ENCODE measurements at places on chromosomes 4 and X. TPM values are rescaled to one million over a fixed set of nuclear protein-coding genes. Genes with fewer than 3 reads are reported as not detected.

- H3K36me3 ChIP-seq = no peaks in the 10 kb centered on the region
- DNase-seq = no peak
- H3K27me3 ChIP-seq = no peaks in the 10 kb centered on the region
- peak overlapping the region; percentile 57 for H3K27ac ChIP-seq
These were observed 136.7 kb upstream of the C1QTNF7 start for GRCh38 chr4:15291122-15291521.

DNA sequence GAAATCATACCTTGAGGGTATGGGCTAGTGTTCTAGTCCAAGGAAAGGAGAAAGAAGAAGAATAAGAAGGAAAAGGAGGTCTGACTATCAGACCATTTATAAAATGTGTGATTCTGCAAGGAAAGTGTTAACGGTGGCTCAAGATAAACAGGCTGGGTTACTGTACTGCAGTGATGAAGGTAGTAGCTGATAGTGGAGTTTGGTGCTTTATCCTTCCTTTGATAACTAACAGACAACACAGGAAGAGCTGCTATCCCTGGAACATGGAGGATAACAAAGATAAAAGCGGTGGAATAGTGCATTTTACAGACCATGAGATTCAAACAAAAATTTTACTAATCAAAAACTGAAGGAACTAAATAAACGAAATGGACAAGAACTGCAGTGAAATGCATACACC, 2.6 kb downstream of the UNC5C start:
- H3K27ac ChIP-seq = no peak overlapping the region
- H3K4me1 ChIP-seq = no peaks in the 10 kb centered on the region
- no peaks in the 10 kb centered on the region for H3K27me3 ChIP-seq

Gene NXF2B
- total RNA-seq = not detected

DNA sequence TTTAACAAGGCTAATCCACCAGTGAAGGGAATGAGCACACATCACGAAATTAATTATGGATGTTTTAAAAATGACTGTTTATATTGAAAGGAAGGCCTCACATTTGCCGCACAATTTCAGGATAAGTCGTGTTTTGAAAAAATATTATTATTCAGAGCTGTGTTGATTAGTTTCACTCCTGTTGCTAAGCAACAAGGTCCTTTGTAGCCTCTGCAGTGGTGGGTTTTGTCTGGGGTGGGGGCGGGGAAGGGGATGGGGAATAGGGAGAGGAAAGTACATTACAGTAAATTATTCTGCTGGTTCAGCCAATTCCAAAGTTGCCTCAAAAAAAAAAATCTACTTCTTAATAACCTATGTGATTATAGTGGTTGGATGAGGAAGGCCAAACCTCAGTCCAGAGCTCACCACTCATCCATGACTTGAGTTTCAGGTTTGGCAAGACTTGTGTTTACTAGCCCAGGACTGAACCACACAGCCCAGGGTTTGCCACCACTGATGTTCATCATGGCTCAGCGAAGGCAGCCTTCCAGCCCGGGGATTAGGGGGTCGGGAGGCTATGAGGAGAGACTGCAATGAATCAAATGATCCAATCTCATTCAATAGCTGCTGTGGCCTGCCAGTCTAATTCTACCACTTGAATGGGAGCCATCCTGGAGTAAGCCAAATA, 162.5 kb upstream of the ATP6AP2 start:
- no peak for DNase-seq
- no peaks in the 10 kb centered on the region for H3K36me3 ChIP-seq

DNA sequence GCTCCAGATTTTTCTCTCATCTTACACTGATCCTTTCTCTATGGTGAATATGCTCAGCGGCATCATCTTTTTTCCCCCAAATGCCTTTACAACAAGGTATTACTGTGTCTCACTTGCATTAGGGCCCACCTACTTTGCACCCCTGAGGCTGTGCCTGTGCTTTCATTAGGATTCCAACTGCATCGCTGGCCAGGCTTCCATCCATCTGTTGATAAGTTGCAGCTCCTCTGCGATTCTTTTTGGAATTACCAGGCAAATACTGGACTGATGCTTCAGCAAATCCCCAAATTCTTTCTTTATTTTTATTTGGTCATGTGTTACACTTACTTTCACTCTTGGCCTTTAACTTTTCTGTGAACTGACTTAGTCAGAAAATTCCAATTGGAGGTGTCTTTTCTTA, 77.3 kb downstream of the AFF2 start:
- no peak overlapping the region for H3K27ac ChIP-seq
- no peaks in the 10 kb centered on the region for H3K4me1 ChIP-seq
- H3K27me3 ChIP-seq = no peaks in the 10 kb centered on the region
- no peak overlapping the region for H3K4me3 ChIP-seq
- no peak for DNase-seq

DNA sequence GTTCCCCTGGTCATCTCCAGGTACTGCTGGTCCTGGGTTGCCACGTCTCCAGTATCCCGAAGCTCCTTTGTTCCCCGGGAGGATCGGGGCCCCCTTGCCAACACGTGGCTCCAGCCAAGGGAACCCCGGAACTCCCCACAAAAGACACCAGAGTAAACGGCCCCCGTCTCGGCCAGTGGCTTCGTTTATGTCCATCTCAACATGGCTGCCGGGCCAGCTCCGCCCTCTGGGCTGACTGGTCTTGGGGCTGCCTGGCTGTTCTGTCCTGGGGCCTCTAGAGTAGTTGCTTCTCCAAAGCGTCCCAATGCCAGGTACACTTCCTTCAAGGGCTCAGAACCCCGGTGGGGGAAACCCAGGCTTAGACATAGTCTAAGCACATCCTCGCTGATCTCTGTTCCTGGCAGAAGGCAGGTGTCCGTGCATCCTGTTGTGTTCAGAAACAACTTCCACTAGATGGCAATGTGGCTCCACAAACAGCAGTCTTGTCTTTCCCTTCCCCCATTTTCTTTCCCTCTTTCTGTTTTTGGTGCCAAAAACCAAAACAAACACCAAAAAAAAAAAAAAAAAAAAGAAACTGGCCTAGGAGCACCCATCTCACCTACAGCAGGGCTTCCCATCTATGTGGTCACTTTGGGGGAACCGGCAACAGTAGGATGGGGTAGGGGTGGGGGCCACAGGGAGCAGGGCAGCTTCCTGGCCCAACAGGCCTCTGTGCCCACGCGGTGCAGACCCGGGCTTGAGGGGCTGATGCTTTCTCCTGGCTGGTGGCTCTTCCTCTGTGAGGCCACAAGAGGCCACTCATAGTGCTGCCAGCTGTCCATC, 35.3 kb downstream of the NBDY start:
- no peak overlapping the region for H3K27ac ChIP-seq
- H3K4me3 ChIP-seq = peak overlapping the region; percentile 33
- DNase-seq = peak; percentile 80
- H3K27me3 ChIP-seq = no peaks in the 10 kb centered on the region
- H3K4me1 ChIP-seq = no peaks in the 10 kb centered on the region

DNA sequence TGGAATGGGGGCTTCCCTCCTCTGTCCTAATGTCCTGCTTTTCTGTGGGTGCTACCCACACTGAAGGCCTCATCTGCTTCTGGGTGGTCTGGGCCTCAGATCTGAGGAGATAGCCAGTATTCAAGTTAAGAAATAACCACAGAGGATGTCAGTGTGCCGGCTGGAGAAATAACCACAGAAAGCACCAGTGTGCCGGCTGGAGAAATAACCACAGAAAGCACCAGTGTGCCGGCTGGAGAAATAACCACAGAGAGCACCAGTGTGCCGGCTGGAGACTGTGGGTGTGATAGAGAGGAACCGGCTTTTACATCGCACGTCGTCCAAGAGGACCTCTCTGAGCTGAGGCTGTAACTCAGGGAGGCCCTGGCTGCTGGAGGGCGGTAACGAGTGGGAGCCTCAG, 65.7 kb upstream of the PSAPL1 start:
- no peaks in the 10 kb centered on the region for H3K36me3 ChIP-seq
- H3K27me3 ChIP-seq = no peaks in the 10 kb centered on the region
- H3K4me3 ChIP-seq = no peak overlapping the region
- DNase-seq = no peak
- no peaks in the 10 kb centered on the region for H3K4me1 ChIP-seq

Gene ANKRD50
- 27.4 TPM for total RNA-seq

GRCh38 chrX:30973784-30974427, 84.9 kb upstream of the TAB3 start:
- no peaks in the 10 kb centered on the region for H3K36me3 ChIP-seq
- no peak overlapping the region for H3K4me3 ChIP-seq
- no peaks in the 10 kb centered on the region for H3K4me1 ChIP-seq
- H3K27ac ChIP-seq = no peak overlapping the region

GRCh38 chr4:146059151-146059550, 116.4 kb upstream of the LSM6 start:
- H3K4me3 ChIP-seq = no peak overlapping the region
- peaks cover 1% of the 10 kb centered on the region for H3K4me1 ChIP-seq
- no peak overlapping the region for H3K27ac ChIP-seq
- no peaks in the 10 kb centered on the region for H3K36me3 ChIP-seq
- DNase-seq = no peak

DNA sequence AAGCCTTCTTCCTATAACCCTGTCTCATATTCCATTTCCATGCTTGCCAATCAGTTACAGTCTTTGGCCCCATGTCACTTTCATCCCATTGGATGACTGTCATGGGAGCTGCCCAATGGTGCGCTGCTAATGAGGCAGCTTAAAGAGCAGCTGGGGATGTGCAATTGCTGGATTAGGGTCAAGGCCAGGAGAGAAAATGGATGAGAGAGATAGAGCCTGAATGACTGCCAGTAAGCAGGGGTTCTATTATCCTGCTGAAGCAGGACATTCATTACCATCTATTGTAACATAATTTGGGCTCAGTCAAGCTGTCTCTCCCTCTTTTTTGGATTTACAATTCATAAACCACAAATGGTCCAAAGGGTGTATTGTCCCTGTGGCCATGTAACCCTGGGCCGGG, 909.0 kb downstream of the CENPC start:
- H3K4me3 ChIP-seq = no peak overlapping the region
- no peaks in the 10 kb centered on the region for H3K36me3 ChIP-seq
- H3K27ac ChIP-seq = no peak overlapping the region
- no peaks in the 10 kb centered on the region for H3K27me3 ChIP-seq
- H3K4me1 ChIP-seq = no peaks in the 10 kb centered on the region

Gene ARSD
- total RNA-seq = 23.3 TPM

- H3K27ac ChIP-seq = no peak overlapping the region
- H3K4me1 ChIP-seq = no peaks in the 10 kb centered on the region
- no peak for DNase-seq
- H3K4me3 ChIP-seq = no peak overlapping the region
These were observed 169.9 kb downstream of the ZNF330 start for GRCh38 chr4:141390571-141390970.

DNA sequence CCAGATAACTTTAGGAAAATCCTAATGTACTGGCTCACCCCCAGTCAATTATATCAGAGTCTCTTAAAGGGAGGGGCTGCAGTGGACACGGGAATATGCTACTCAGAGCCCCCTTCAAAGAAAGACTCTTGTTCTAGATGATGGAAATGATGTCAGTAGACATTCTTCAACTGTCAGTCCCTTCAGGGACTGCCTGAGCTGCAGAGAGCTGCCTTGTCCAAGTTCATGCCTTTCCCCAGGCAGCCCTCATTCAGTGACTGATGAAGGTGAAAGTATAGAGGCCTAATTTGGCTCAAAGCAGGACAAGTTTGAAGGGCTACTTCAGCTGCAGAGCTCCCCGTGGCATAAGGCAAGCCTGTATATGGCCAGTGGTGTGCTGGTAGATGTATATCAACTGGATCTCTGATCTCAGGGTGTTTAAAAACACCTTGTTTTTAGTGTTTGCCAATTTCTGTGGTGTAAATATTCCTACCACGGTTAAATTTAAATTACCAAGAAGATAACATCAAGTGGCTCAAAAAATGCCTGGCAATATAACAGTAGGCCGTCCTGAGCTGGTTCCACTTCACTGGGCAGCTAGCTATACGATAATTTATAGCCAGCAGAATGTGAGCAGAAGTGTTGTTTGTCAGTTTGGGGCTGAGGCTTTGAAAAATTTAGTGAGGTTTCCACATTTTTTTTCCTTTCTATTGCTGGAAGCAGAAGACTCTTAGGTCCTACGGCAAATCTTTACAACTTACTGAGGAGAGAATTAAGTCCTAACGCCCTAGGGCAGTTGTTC, 748.8 kb upstream of the FTHL17 start:
- H3K4me3 ChIP-seq = no peak overlapping the region
- no peaks in the 10 kb centered on the region for H3K27me3 ChIP-seq
- no peaks in the 10 kb centered on the region for H3K36me3 ChIP-seq
- no peaks in the 10 kb centered on the region for H3K4me1 ChIP-seq

DNA sequence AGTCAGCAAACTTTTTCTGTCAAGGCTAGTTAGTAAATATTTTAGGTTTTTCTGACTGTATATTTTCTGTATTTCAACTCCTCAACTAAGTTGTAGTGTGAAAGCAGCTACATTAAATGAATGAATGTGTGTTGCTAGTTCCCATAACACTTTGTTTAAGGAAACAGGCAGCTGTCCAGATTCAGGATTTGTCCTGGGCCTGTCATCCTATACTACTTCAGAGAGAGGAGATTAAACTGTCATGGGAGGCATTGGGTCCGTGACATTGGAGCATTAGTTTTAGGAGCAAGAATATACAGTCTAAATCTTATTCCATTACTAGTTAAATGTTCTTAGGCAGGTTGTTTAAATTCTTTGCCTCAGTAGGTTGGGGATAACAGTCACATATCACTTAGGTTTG, 516.0 kb downstream of the CCSER1 start:
- H3K36me3 ChIP-seq = no peaks in the 10 kb centered on the region
- H3K27ac ChIP-seq = no peak overlapping the region
- DNase-seq = no peak
- no peaks in the 10 kb centered on the region for H3K4me1 ChIP-seq
- H3K4me3 ChIP-seq = no peak overlapping the region

DNA sequence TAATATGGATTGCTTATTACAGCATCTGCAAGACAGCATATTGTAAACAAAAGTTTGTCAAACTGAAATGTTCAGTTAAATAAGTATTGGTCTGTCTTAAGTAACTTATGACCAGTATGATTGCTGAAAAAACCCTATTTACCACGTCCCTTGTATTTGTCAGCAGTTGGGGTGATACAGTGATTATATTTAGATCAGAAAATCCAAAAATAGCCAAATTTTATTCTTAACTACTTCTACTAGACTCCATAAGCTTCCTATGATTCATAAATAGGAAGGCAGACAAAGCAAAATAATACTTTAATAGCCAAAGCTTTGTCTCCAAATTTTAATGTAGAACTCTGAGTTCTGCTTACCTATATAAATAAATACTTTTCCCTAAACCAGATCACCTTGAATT, 45.3 kb downstream of the TBCK start:
- DNase-seq = no peak
- no peak overlapping the region for H3K27ac ChIP-seq
- no peak overlapping the region for H3K4me3 ChIP-seq
- no peaks in the 10 kb centered on the region for H3K27me3 ChIP-seq

GRCh38 chr4:138259271-138259670, 17.1 kb upstream of the SLC7A11 start:
- H3K36me3 ChIP-seq = no peaks in the 10 kb centered on the region
- no peaks in the 10 kb centered on the region for H3K27me3 ChIP-seq
- no peak overlapping the region for H3K27ac ChIP-seq
- H3K4me1 ChIP-seq = no peaks in the 10 kb centered on the region
- H3K4me3 ChIP-seq = no peak overlapping the region

Gene FRG2
- not detected for total RNA-seq

DNA sequence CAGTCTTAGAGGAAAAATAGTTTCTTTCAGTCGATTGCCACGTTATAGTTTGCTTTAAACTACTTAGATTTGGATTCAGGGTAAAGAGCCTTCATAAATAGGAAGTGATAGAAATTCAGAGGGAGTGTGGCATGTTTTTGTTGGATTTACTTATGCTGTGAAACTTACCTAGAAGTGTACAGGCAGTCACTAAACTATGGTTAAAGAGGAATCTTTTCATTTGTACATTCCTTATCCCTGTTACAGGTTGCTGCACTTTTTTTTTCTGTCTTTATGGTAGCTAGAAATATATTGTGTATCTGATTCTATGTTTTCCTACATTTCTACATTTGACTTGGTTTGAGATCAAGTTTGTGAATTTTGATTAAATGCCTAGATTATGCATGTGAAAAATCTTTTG, 19.1 kb downstream of the WWC2 start:
- no peaks in the 10 kb centered on the region for H3K36me3 ChIP-seq
- no peak overlapping the region for H3K4me3 ChIP-seq
- no peak overlapping the region for H3K27ac ChIP-seq
- H3K4me1 ChIP-seq = peaks cover 2% of the 10 kb centered on the region
- no peaks in the 10 kb centered on the region for H3K27me3 ChIP-seq
